ENCODE measurements at places on chromosomes 3 and 15. TPM values are rescaled to one million over a fixed set of nuclear protein-coding genes. Genes with fewer than 3 reads are reported as not detected.

SAMD7 gene
- total RNA-seq = not detected

CDHR4 gene
- not detected for total RNA-seq

PEX11A gene
- total RNA-seq = 5.2 TPM

P4HTM gene
- total RNA-seq = 34.0 TPM

CHRM5 gene
- total RNA-seq = not detected

KBTBD8 gene
- 1.7 TPM for total RNA-seq

SCAANT1 gene
- total RNA-seq = not detected

FBXO40 gene
- total RNA-seq = not detected

SLC22A14 gene
- total RNA-seq = 0.12 TPM

BCL2A1 gene
- total RNA-seq = 1.4 TPM

ATP13A4 gene
- 15.7 TPM for total RNA-seq

PLAAT1 gene
- 0.49 TPM for total RNA-seq

All from pancreas (tissue), 10 donors.